ENCODE measurements at places on chromosomes 6 and 20. TPM values are rescaled to one million over a fixed set of nuclear protein-coding genes. Genes with fewer than 3 reads are reported as not detected.

- DNase-seq, result no peak
- H3K36me3 ChIP-seq, result no peaks in the 10 kb centered on the region
- no peaks in the 10 kb centered on the region for H3K27me3 ChIP-seq
- no peak overlapping the region for H3K27ac ChIP-seq
- no peak overlapping the region for H3K4me3 ChIP-seq
- no peaks in the 10 kb centered on the region for H3K4me1 ChIP-seq
These were observed 17.5 kb downstream of the KIAA1755 start for GRCh38 chr20:38242848-38243708.

NOTCH4 gene
- total RNA-seq, result 0.73 TPM

BANF2 gene
- total RNA-seq, result not detected

DNA sequence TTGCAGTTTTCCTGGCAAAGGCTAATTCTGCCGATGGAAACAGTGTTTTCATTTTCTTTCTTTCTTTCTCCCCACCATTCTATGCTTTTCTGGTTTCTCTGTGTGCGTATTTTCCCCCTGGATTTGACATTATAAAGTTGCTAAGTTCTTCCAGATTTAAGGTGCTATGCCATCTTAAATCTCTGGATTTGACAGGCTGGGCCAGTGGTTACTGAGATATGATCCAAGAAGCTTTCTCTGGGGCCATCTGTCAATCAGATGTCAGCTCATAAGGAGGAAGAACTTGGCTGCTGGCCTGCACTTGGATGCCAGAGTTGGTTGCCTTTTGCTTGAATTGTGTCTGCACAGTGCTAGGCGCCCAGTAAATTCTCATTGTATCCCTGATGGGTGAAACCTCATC, 39.7 kb downstream of the SLC2A10 start:
- H3K4me1 ChIP-seq, result peaks cover 6% of the 10 kb centered on the region
- peaks cover 10% of the 10 kb centered on the region for H3K27me3 ChIP-seq
- H3K36me3 ChIP-seq, result no peaks in the 10 kb centered on the region
- H3K27ac ChIP-seq, result no peak overlapping the region
- DNase-seq, result no peak

Data from activated T-helper 1 cell treated with anti-CD3 and anti-CD28 coated beads, Interleukin-12 subunit alpha, Interleukin-12 subunit beta, Interleukin-2, Interleukin-4 antibody, amounts not matched to agents 30 ng/mL and 10 ng/mL and 1 ng/mL, durations not matched to agents 14 hours and 24 hours and 36 hours (primary cell).